Neural progenitor cell (in vitro differentiated cells): ENCODE measurements at places on chromosomes 12 and 14.

DNA sequence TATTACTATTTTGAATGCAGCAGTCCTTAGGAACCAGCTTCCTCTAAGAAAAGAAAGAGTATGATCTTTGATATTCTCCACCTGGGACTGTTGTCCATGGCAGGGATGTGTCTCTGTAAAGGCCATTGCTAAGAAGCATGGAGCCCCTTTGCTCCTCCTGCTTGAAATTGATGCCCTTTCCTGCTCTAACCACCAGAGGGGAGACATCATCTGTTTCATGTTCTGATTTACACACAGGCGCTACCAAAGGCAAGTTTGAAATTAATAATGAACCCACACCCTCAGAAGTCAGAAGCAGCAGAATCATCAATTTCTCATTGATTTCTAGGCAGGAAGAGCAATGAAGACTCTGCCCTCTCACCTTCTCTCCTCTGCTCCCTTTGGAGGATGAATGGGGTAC is 253.8 kb downstream of the RMST start:
- peak; percentile 25 for DNase-seq

- DNase-seq: peak; percentile 65
Observed at GRCh38 chr14:21846227-21846885, 172.7 kb upstream of the OR4E1 start.

DNA sequence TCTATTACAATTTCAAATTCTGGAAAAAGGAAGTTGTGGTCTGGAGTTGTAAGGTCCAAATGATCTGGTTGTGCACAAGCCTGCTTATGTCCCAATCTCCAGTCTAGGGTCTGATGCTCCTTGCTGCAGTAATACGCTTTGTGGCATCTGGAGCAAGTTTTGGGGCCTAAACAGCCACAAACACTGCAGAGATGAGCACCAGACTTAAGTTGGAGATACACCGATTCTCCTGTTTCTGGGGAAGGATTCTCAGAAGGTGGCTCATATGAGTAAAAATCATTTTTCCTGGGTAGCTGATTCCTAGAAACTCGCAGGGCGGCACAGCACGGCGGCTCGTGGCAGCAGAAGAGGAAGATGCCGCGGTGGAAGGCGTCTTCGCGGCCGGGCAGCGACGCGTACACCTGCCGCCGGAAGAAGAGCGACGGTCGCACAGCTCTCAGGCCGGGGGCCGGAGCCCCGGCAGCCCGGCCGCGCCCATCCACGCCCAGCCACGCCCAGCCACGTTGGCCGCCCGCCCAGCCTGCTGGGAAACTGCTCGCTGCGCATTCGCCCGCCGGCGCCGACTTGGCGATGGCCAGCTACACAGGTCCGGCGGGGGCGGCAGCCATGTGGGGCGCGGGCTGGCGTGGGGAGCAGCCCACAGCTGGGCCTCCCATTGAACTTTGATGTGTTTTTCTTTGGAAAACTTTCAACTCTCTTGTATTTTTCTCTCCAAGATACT is 129.0 kb downstream of the ASCL4 start:
- DNase-seq: peak; percentile 88

- DNase-seq: no peak
Observed at GRCh38 chr12:112813836-112814235, 22.3 kb downstream of the RPH3A start.

- no peak for DNase-seq
Observed at GRCh38 chr12:28096649-28097048, 93.6 kb upstream of the CCDC91 start.

GRCh38 chr12:112963227-112963861 is 15.0 kb upstream of the OAS2 start:
- DNase-seq: peak; percentile 23

DNA sequence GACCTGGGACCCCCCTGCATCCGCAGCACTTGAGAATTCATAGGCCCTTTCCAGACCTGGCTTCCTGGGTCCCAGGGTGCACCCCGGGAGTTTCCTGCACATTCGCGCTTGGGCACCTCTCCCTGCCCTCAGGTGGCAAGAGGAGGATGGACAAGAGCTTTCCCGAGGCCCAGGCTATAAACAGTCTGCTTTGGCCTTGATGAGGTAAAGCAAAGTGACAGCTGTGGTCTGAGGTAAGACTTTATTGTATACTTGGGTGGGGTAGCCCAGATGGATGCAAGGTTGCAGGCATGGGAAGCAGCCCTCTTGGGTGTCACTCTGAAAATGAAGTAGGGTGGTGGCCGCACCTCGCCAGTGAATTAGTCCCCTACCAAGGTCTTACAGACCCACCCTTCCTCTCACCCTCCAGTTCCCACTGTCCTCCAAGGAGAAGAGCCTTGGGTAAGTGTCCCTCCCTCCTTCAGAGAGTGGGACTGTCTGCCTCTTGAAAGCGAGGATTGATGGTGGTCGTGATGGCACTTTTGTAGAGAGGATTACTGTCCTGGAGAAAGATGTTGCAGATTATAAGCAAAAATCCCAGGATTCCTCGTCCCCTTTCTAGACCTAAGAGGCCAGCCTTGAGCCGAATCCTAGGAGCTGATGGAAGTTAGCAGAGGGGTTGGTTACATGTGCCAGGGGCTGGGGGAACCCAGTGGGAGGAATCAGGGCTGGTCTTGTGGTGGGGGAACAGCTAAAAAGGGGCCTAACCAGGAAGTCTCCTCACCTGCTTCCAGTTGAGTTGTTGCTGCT is 10.6 kb upstream of the CSAD start:
- DNase-seq: no peak
